ENCODE measurements at places on chromosomes 5 and 9. TPM values are rescaled to one million over a fixed set of nuclear protein-coding genes. Genes with fewer than 3 reads are reported as not detected.

DNA sequence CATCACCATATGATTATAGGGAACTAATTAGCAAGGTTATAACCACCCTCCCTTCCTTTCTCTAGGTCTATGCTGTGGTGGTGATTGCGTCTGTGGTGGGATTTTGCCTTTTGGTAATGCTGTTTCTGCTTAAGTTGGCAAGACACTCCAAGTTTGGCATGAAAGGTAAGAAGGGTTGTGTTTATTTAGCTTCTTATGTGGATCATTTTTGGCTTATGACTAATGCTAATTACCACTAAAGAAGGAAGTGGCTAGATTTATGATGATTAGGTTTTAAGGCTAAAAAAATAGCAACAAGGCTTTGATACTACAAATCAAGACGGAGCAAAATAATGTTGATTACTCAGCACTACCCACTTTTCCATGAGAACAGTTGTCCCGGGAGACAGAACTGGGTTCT, 82.4 kb downstream of the NTRK2 start:
- DNase-seq: no peak

Gene HRH2
- total RNA-seq: not detected

GRCh38 chr9:34409154-34409553, 32.5 kb upstream of the MYORG start:
- no peak for DNase-seq

Gene POLK
- total RNA-seq: 31.6 TPM

Gene ECSCR
- total RNA-seq: not detected

GRCh38 chr5:58615972-58616371, 33.1 kb downstream of the RAB3C start:
- no peak for DNase-seq

- DNase-seq: no peak
These were observed 81.8 kb downstream of the SEMA6A start for GRCh38 chr5:116492776-116493175.

GRCh38 chr9:530681-531080, 310.8 kb upstream of the DMRT1 start:
- no peak for DNase-seq

DNA sequence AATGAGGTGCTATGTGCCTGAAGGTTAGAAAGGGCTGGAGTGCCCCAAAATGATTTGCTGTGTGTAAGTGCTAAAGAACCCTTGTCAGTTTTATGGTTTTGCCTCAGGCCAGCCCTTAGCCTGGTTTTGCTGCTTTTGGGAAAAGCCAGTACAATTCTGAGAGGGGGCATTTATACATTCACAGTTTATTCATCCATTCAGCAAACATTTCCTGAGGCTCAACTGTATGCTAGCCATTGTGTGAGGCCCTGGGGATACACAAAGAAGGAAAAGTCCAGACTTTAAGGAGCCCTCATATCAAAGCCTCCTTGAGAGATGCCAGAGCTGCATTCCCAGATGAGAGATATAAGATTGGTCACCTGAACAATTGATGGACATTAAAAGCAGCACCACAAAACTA, 115.2 kb upstream of the PLCXD3 start:
- no peak for DNase-seq

Gene GRIA1
- not detected for total RNA-seq

DNA sequence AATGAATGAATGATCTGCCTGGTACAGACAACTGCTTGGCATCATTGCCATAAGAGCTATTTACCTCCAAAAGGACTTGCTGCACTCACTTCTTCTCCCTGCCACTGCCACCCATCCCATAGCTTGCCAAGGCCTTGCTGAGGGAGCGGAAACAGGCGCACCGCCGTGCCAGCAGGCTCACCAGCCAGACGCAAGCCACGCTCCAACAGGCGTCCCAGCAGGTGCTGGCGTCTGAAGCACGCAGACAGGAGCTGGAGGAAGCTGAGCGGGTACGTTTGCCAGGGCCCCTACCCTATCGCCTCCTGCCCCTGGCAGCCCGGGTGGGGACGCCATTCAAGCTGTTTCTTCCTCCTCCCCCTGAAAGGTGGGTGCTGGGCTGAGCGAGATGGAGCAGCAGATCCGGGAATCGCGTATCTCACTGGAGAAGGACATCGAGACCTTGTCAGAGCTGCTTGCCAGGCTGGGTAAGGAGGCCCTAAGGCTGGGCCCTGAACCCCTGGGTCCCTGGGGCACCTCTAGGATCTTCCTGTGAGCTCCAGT, 8.9 kb upstream of the AIF1L start:
- no peak for DNase-seq

Gene TEX48
- total RNA-seq: not detected

Gene NUTM2F
- total RNA-seq: not detected

GRCh38 chr5:112012104-112012503, 255.1 kb upstream of the NREP start:
- DNase-seq: no peak
